ENCODE measurements at places on chromosomes 6 and 20.
A peak's percentile ranks its signal among the peaks of the same experiment; 100 is the strongest.

- DNase-seq, result peak; percentile 72
Observed at GRCh38 chr6:105804424-105804823, 281.7 kb upstream of the PRDM1 start.

- DNase-seq, result no peak
Observed at GRCh38 chr20:44056010-44056698, 130.8 kb downstream of the JPH2 start.

GRCh38 chr6:13615792-13616120, 621 bp downstream of the NOL7 start:
- DNase-seq, result no peak

DNA sequence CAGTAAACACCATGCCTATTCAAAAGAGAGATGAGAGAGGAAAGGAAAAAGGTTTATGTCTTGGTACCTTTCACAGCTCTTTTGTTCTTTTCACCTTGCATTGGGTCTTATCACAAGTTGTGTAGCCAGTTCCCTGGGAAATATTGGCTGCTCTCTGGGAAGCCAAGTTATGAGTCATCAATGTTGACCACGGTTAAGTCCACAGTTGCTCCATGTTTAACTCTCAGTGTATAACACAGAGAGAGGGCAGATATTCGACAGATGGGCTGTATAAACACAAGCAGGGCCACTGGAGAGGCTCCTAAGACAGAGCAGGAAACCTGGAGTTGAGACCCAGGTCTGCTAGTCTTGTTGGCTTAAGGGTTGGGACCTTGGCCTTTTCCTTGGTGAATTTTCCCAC, 718.6 kb downstream of the QKI start:
- no peak for DNase-seq

DNA sequence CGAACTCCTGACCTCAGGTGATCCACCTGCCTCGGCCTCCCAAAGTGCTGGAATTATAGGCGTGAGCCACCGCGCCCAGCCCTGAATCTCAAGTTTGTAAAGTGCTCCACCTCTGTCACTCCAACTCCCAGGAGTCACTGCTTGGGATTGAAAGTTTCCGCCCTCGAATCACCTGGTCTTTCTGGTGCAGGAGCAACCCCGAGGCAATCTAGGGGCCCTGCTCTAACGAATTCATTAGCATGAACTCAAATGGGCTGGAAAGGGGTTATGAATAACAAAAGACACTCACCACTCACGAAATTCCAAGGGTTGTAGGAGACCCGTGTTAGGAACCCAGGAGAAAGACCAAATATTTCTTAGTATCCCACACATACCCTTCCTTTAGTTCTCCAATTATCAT, 26.1 kb downstream of the RBCK1 start:
- DNase-seq, result no peak

Measured in epithelial cell of prostate (primary cell).